ENCODE measurements at places on chromosomes 16 and 17.
A peak's percentile ranks its signal among the peaks of the same experiment; 100 is the strongest.

DNA sequence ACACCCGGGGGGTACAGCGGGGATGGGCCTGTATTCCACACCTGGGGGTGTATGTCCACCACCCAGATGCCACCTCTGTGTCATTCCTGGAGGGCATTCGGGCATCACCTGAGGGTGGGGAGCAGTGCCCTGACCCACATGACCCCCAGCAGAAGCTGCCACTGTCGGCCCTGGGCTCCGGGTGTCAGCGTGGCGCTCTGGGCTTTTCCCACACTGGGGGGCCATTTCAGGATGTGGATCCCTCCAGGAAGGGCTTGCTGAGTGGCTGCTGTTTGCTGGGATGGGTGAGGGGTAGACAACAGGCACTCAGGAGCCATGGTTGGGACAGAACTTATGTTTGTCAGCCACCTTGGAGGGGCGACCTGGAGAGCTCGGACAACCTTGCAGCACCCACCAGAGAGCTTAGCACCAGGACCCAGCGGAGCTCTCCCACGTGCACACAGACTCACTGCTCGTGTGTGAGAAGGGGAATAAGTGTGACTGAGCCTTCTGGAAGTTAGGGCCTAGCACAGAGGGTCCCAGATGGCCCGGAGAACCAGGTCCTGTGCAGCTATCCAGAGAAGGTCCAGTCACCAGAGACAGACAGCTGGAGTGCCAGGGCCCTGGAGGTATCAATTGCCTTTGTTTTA, 102.7 kb downstream of the METRNL start:
- DNase-seq, result peak; percentile 41

DNA sequence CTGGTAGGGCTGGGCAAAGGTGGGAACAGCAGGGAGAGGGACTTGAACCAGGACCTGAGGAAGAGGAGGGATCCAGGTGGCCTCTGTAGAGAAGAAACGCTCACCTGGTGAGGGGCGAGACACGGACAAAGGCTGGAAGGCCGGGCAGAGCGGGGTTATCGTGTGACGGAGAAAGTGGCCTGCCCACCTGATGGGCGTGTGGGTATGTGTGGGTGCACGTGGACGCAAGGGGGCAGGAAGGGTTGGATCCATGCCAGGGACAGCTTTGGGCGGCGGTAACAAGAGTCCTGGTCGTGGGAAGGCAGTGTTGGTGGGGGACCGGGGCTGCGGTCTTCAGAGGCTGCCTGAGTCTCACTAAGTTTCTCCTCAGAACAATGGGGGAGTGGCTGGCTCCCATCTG, 104.1 kb upstream of the GSE1 start:
- DNase-seq, result no peak

DNA sequence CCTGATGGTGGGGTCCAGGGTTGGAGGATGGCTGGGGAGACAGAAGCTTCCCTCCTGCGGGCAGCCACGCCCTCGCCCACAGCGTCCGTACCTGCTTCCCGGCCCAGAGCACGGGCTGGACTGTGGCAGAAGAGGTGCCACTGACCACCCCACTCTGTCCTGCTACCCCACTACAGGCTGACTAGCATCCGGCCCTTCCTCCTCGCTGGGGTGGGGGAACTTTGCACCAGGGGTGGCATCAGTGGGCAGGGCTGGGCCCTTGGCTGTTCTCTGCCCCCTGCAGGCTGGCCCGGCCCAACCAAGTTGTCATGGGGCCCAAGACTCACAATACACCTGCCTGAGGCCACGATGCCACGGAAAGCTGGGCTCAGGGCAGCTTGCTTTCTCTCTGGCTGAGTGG, 73.0 kb downstream of the KLHDC4 start:
- DNase-seq, result no peak

GRCh38 chr16:26667307-26667706, 399.4 kb upstream of the C16orf82 start:
- DNase-seq, result no peak

GRCh38 chr17:1469231-1469852, 13.3 kb upstream of the CRK start:
- peak; percentile 53 for DNase-seq

- no peak for DNase-seq
Observed at GRCh38 chr16:4586291-4586690, 28.4 kb downstream of the UBALD1 start.

GRCh38 chr16:79814124-79814523, 213.6 kb upstream of the MAF start:
- no peak for DNase-seq

- no peak for DNase-seq
Observed at GRCh38 chr17:3944485-3945388, 19.5 kb downstream of the ATP2A3 start.

- peak; percentile 62 for DNase-seq
Observed at GRCh38 chr17:67546578-67547527, 169.8 kb downstream of the PITPNC1 start.

DNA sequence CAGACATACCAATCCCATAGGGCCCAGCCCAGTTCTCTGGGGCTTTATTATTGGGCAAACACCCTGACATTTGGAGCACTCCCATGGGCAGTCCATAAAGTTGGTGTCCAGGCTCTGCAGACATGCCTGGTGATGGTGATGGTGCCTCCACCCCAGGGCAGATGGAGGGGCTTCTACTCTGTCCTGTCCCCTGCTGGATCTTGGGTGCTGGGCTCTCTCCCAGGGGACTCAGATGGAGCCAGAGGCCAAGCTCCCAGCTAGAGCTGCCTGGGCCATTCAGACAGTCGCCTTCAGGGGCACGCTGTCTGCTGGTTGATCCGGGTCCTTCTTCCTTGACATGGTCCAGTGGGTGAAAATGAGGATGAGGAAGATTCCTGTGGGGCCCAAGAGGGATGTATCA, 10.6 kb downstream of the CDH16 start:
- peak; percentile 6 for DNase-seq

DNA sequence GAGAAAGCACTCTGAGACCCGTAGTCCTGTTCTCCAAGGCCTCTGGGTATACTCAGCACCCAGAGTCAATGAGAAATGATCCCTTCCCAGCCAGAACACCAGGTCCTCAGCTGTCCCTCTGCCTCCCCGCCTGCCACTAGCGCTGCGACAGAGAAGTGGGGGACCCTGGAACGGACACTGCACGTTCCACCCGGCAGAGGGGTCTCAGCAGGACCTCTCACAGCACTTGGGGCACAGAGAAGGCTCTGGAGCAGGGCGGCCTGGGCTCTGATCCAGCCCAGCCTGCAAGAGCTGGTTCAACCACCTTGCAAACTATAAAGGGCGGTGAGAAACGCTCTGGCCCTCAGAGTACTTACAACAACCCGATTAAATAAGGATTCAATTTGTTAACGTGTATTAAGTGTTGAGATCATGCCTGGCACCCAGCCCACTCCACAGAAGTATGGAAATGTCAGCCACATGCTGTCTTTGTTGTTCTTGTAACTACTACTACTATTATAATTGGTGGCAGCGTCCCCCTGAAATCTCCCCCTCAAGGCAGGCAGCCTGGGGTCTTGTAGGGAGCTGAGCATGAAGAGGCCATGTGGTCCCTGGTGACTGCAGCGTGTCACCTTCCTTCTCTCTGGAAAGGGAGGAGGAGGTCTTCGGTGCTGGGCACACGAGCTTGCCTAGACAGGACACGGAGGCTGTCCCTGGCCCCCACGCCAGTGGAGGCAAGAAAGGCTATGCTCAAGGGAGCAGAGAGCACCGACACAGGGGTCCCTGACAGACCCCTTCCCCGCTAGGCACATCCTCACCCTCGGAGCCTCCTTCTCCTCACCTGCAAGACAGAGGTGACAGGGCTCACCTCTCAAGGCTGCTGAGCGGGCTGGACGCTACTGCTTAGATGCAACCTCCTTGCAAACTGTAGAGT, 2.4 kb downstream of the OSGIN1 start:
- DNase-seq, result no peak

- DNase-seq, result no peak
Observed at GRCh38 chr16:66250686-66251431, 115.6 kb upstream of the CDH5 start.
